ENCODE measurements at places on chromosomes 4 and X. TPM values are rescaled to one million over a fixed set of nuclear protein-coding genes. Genes with fewer than 3 reads are reported as not detected.

DNA sequence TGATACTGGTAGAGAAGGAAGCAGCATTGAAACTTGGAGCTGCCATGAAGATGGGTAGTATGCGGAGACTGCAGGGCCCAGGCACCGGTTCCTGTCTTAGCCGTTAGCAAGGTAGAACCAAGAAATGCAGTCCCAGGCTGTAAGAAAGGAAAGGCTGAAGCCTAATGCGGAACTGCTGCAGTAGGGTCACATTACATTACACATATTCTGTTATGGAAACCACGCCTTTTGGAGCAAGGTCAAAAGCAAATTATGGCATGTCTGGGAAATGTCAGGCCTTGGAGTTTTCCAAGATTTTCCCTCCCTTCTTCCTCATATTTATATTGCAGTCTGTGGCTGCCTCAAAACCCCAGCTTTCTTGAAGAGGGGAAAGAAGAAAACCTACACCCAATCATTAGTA is 204.8 kb upstream of the RASGEF1B start:
- no peak for DNase-seq

ANAPC10 gene
- 24.9 TPM for total RNA-seq

GRCh38 chr4:78599931-78600375 is 48.4 kb downstream of the ANXA3 start:
- no peak for DNase-seq

DNA sequence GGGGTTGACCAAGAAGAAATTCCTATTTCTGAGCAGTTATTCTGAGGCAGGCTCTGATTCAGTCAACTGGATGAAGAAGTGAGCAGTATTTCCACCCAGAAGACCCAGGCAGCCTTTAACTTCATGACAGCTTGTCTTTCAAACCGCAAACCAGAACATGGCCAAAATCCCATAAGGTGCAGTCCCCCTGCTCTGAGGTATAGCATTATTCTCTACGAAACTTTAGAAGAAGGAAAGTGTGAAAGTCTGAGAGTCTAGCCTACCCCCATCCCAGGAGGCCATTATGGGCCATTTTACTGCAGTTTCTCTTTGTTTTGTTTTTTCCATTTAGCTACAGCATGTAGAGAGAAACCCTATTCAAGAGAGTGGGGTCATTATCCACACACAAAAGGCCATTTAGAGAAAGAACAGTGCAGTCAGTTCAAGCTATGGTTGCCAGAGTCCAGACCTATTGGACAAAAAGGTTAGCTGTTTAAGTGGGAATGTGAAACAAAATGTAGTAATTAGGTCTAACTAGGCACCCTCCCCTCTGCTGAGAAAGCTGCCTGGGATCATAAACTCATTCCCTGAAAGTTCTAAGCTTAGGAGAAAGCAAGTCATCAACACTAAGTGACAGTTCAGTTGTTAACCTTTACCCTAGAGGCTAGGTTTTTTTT is 52.1 kb upstream of the RASGEF1B start:
- DNase-seq, result no peak

DNA sequence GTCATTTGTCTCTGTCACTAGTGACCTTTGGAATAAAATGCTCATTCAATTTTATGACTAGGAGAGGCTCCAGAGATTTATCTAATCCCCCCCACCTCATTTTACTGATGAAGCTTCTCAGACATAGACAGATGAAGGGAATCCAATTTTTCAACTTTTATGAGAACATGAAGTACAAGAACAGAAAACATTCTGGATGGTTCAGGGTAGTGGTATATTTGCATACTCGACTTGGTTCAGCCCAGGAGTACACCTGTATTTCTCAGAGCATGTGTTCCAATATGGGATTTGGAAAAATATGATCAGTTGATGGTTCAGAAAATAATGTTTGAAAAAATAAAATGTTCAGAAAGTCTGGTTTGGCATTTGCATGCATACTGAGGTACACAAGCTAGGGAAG is 131.4 kb upstream of the GALNT7 start:
- no peak for DNase-seq

- DNase-seq, result no peak
Measured at GRCh38 chrX:28946846-28947245, 359.6 kb downstream of the IL1RAPL1 start.

IL9R gene
- not detected for total RNA-seq

DNA sequence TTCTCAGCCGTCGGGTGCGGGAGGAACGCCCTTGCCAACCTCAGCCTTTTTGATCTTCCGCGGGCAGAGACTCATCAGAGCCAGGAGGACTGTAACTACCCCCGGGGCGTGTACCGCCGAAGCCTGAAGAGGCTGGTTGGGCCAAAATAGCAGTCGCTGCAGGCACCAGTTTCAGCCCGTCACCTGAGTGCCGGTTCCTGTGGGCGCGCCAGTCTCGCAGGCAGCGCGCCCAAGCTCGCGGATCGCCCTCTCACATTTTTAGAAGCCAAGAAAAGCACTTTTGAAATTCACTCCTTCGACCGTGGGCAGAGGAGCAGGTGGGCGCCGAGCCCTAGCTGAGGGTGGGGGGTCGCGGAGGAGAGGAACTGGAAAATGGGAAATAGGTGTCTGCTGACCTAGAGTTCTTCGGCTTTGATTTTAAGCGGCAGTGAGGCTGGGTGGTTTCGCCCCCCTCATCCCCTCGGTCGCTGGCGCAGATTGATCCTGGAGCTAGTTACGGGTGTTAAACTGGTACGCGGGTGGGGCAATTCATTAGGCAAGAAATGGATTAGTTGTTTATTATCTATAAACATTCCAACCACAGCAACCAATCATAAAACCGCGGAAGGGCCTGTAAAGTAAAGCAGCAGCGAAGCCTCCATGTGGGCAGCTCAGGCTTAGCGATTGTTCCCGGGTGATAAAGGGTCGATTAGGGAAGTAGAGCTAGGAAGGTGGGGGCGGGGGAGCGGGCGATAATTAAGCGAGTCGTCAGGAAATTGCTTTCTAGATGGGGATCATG is 69.2 kb downstream of the FBXO8 start:
- no peak for DNase-seq

DNA sequence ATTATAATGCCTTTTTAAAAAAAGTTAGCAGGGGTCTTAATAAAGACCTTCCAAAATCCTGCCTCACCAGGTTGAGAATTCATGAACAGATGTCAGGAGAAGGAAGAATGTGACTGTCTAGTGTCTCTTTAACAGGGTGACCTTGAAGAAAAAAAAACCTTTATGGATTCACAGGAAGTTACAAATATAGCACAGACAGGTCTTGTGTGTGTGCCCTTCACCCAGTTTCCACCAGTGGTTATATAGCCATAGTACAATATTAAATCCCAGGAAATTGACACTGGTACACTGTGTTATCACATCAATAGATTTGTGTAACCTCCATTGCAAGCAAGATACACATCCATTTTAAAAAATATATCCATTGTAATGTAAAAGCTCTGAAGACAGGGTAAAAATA is 43.7 kb downstream of the HADH start:
- DNase-seq, result no peak

CENPVL2 gene
- 0.49 TPM for total RNA-seq

GRCh38 chr4:740656-741282 is 35.1 kb downstream of the PCGF3 start:
- no peak for DNase-seq

USP51 gene
- 5.1 TPM for total RNA-seq

- DNase-seq, result no peak
Measured at GRCh38 chr4:45423896-45424295, 697.5 kb upstream of the GNPDA2 start.

PAK3 gene
- total RNA-seq, result 4.0 TPM

- DNase-seq, result no peak
Measured at GRCh38 chrX:11419102-11419501, 125.9 kb downstream of the AMELX start.

PIN4 gene
- total RNA-seq, result 17.3 TPM

DNA sequence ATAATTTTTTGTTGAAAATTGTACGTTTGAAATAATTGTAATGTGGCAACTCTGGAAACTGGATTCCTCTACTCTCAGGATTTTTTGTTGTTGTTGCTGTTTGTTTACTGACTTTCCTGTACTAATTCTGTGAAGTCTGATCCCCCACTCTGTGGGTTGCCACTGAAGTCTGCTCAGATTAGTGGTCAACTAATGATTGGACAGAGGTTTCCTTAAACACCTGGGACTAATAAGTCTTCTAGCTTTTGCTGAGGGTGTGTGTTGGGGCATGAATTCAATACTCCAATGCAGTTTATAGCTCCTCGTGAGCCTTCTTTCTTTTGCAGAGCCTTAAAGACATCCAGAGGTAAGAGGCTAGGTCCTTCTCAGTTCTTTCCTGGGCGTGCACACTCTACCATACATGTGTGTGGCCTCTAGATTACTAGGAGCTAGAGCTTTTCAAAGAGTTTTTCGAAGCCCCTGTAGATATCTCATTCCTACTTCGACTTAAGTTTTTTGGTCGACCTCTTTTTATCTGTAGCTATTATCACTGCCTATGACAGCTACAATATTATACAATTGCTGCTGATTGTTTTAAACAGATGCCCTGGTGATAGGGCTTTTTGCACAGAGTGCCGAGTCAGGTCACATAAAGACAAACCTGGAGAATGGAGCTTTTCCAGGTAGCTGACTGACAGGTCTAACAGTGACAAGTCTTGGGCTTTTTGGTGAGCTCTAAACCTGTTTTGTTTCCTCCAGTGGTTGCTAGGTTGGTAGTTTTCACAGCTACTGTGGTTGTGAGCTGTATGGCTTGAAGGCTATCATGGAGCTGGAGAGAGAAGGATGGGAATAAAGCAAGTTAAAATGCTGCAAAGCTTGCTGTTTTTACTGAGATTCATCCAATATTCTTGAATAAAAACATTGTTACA is 34.0 kb downstream of the BMP2K start:
- no peak for DNase-seq

- DNase-seq, result no peak
Measured at GRCh38 chr4:183599284-183599683, 59.7 kb downstream of the RWDD4 start.

ADRA2C gene
- total RNA-seq, result 1.9 TPM

GRCh38 chrX:30488092-30488491 is 89.5 kb downstream of the TASL start:
- DNase-seq, result no peak

DNA sequence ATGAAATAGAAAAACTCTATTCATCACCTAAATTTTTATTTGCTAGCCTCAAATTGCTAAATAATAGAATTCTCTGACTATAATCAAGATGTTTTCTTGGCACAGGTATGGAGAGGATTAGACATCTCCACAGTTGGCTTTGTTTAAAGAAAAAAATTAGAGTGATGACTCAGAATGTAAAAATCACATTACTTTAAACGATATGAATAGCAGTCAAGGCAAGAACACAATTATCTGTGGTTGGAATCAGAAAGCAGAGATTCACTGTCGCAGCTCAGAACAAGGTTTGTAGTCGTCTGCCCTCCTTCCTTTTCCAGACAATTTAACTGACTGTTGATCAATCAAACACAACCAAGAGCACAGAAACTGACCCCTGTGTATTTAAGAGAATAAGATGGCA is 32.2 kb upstream of the CCKAR start:
- DNase-seq, result no peak

GCNA gene
- total RNA-seq, result 1.1 TPM

DNA sequence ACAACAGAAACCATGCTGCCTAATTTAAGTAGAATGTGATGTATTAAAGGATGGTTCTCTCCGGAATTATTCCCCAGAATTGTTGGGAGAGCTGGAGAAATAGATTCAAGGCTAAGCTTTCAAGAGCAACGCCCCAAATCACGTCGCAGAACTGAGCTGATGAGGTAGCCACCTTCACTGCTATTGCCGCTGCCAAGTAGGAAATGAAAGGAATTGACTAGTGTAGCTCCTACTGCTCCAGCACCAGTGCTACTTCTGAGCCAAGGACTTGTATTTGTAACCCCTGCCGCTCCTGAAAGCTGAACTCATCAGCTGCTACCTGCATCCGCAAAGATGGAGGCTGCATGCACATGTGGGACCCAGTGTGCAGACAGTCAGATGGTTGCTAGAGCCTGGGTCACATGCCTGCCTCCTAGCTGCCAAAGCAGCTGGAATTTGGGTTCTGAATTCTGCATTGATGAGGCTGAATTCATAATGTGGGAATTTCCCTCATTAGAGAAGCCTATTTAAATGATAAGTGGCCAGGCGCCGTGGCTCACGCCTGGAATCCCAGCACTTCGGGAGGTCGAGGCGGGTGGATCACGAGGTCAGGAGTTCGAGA is 173.9 kb downstream of the PDGFRA start:
- no peak for DNase-seq

KCND1 gene
- 5.1 TPM for total RNA-seq

- DNase-seq, result no peak
Measured at GRCh38 chr4:20251031-20251795, 492 bp upstream of the SLIT2 start.

TRPC5OS gene
- total RNA-seq, result not detected

- no peak for DNase-seq
Measured at GRCh38 chrX:119292445-119292844, 56.4 kb downstream of the PGRMC1 start.

DNA sequence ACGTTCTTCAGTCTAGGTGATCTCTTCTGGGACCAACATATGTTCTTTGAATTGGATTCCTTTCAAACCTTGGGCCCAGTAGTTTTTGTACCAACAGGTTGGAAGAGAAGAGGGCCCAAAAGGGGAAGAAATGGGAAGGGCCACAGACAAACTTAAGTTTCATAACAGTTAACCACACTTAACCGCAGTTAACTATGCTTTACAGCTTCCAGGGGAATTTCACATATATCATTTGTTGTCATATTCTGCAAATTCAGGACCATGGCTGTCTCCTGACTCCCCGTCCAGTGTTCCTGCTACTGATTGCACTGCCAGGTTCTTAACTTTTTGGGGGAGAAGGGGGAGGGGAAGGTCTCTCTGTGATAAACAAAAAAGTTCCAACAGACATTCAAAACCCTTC is 34.6 kb downstream of the RTL5 start:
- DNase-seq, result no peak

RNF128 gene
- total RNA-seq, result 0.43 TPM

CSAG1 gene
- not detected for total RNA-seq

DNA sequence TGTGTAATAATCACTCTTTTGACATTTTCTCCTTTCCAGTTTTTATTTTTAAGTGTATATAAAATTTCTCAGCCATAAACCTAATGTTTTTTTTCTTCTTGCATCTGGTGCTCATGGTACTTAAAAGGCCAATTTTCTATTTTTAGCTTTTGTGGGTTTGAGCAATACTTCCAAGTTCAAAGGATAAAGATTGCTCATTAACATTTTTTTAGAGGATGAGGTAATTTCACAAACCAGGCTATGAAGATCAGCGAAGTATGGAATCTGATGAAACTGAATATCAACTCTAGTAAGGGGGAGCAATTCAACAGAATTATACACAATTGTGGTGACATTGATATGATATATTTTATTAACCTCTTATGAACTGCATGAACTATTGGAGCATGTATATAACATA is 25.8 kb upstream of the KLHL34 start:
- no peak for DNase-seq

PACRGL gene
- total RNA-seq, result 25.7 TPM

- DNase-seq, result no peak
Measured at GRCh38 chrX:21373001-21373400, 1.2 kb upstream of the CNKSR2 start.

Data from mesothelial cell of epicardium (in vitro differentiated cells).